ENCODE measurements at places on chromosomes 11 and 22.
A peak's percentile ranks its signal among the peaks of the same experiment; 100 is the strongest.

GRCh38 chr11:48073031-48073861, 92.9 kb downstream of the PTPRJ start:
- no peak for DNase-seq

DNA sequence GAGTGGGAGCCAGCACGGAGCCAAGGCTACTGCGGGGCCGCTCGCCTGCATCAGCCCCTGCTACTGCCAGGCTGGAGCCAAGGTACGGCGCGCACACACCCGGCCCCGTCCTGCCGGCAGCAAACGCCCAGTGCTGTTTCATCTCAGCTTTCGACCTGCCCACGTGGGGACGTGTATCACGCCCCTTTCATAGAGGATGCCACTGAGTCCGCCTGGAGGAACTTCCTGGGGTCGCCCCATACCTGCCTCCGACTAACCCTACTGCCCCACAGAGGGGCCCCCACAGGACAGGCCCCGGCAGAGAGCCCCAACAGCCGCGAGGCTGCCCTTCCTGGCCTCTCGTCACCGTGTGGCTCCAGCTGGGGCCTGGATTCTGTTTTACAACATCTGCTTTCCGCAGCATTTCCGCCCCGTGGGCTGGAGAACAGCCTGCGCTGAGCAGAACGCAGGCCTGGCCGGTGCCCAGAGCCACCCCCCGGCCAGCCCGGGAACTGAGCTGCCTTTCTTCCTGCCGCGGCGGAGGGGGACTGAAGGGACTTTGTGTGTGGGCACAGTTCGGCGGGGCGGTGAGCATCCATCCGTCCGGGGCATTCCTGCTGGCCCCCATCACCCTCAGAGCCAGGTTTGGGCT, 22.9 kb upstream of the ARHGAP8 start:
- DNase-seq = no peak

GRCh38 chr11:30313580-30313979, 9.3 kb upstream of the ARL14EP start:
- DNase-seq = no peak

DNA sequence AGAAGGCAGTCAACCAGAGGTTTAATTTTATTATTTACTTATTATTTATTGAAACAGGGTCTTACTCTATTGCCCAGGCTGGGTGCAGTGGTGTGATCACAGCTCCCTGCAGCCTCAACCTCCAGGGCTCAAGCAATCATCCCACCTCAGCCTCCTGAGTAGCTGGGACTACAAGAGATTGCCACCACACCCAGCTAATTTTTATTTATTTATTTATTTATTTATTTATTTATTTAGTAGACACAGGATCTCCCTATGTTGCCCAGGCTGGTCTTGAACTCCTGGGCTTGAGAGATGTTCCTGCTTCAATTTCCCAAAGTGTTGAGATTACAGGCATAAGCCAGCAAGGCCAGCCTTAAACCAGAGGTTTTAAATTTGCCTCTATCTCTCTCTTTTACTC, 83.1 kb downstream of the RCN1 start:
- no peak for DNase-seq

GRCh38 chr11:92349486-92350156, 125.0 kb downstream of the FAT3 start:
- DNase-seq = no peak

DNA sequence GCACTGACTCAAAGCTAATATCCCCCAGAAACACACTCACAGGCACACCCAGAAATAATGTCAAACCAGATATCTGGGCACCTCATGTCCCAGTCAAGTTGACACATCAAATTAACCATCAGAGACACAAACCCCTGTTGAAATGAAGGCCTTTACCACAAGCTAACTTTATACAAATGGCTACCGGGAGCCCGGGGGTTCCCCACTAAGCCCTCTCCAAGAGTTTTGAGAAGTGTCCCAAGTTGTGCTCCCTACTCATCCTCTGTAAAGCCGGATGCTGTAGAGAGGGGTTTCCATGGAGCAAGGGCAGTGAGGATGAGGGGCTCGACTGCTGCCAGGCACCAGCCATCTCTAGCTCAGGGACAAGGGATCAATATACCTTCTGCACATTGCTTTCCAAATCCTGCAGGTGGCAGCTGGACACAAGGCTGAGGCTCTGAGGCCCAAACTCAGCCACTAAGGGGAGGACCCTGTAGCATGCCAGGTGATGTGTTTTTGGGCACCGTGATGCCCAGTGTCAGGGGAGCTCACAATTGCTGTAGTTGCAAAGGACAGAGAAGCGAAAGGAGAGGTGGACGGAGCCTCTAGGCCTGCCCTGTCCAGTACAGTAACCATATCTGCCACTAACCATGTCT, 145.7 kb downstream of the TTC17 start:
- peak; percentile 13 for DNase-seq

DNA sequence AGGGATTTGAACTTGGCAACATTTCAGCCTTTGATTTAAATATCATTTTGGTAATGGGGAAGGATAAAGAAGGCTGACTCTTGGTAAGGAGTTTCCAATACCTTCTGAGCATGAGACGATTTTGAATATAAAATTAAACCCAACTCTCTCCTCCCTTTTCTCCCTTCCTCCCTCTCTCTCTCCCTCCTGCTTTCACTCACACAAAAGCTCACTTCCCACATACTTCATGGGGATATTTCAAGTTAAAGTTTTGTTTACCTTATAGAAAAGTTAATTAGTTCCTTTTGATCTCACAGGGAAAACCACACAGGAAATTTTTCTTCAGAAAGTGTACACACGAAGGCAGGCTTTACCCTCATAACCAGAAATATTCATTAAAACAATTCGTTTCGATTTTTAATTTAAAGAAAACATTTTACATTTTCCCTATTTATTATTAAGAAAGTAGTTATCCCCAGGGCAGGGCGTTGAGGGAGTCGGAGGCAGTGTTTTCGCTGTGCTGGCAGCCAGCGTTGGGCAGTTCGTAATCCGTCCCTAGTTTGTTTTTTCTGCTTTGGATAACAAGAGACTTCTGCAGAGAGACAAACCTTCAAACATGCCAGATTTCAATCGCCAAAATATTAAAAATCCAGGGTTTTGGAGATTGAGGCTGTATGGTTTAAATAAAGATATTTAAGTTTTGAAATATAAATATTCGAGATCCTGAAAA, 25.3 kb upstream of the ALX4 start:
- DNase-seq = no peak

DNA sequence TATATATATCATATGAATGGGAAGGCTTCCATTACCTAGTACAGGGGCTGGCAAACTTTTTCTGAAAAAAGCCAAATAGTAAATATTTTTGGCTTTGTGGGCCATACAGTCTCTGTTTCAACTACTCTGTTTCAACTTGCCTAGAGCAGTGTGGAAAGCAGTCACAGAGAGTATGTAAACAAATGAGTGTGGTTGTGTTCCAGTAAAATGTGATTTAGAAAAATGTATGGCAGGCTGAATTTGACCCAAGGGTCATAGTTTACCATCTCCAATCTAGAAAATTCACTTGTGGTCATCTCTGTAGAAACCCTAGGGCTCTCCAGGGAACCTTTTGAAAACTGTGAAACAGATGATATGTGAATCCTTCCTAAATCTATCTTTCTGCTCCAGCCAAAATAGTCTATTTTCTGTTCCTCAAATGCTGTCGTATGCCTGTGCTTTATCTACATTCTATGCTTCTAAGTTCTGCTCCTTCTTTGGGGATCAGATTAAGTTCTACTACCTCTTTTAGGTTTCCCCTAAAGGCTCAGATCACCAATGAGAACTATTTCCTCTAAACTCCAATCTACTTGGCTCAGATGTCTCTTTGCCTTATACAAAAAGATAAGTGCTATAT, 356.2 kb downstream of the METTL15 start:
- no peak for DNase-seq

DNA sequence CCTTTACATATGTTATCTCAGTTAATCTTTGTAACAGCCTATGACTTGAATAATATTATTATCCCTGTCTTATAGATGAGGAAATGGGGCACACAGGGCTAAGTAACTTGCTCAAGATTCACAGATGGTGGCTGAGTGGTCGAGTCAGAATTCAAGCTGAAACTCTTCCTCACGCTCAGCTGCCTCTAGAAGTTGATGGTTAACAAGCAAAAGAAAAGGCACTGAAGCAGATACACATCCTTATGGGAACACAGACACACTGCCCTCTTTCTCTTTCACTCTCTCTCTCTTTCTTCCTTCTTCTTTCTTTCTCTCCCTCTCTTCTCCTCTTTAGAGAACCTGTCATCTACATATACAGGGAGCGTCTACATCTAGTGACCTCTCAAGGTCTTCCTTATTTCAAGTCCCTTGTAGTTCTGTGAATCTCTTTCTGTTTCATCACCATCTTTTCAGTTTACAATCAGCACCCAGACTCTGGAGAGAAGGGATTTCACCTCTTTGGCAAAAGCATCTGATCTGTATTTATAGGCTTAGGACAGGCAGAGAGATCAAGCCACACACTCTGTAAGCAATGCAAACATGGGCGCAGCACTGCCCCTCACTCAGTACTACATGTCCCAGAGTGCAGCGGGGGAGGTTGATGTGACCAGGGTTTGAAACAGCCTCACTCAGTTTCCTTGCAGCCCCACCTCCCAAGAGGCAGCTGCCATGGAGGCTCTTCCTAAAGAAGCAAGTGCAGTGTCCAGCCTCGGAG, 75.7 kb downstream of the GRAMD1B start:
- no peak for DNase-seq

- no peak for DNase-seq
Observed at GRCh38 chr11:60750911-60751310, 5.8 kb upstream of the MS4A15 start.

DNA sequence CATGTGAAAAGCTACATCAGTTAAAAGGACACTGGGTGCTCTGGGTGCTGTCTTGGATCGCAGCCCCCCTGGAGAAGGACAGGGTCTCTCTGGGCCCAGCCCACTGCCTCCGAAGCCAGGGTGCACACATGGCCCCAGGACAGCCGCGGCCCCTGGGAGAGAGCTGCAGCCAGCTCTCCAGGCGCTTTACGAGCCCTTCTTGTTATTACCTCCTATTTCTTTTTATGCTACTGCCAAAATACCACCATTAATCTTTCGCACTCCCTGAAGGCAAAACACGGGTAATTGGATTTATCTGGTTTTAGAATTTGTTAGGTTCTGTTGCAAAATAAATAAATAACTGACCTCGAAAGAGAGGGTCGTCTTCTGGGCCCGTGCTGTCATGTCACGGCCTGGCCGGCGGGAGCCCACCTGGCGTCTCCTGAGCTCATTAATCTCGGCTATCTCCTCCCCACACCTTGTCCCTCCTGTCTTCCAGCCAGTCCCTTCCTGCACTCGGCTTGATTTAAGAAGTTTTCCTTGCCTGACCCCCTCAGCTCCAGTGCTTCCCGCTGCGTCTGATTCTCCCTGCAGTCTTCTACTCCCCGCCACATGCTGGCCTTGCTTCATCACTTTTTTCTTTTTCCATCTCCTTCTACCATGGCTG, 611.7 kb downstream of the OPCML start:
- DNase-seq = no peak

DNA sequence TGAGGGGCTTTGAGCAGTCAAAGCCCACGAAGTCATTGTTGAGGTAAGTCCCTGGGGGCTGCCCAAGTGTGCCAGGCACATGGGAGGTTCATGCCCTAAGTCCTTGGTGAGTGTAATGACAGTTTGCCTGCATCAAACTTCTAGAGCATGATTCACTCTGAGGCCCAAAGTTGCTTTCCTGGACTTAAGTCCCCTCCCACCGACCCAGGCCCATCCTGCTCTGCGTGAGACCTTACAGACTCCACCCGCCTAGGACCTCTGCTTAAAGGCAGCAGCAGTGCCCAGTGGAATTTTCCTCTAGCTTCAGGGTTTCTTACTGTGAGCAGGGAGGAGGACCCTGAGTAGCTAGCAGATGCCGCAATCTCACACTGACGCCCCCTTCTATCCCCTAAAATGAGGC, 5.7 kb upstream of the PVALB start:
- DNase-seq = no peak

GRCh38 chr22:31122532-31123291, at the start of gene INPP5J:
INPP5J (plus strand) TSS chr22:31122966; CDS start chr22:31123015, 49 bp downstream.
- DNase-seq = no peak

GRCh38 chr22:47139013-47139789, 376.8 kb downstream of the TBC1D22A start:
- no peak for DNase-seq

GRCh38 chr11:65579291-65579690, 3.4 kb downstream of the EHBP1L1 start:
- no peak for DNase-seq

DNA sequence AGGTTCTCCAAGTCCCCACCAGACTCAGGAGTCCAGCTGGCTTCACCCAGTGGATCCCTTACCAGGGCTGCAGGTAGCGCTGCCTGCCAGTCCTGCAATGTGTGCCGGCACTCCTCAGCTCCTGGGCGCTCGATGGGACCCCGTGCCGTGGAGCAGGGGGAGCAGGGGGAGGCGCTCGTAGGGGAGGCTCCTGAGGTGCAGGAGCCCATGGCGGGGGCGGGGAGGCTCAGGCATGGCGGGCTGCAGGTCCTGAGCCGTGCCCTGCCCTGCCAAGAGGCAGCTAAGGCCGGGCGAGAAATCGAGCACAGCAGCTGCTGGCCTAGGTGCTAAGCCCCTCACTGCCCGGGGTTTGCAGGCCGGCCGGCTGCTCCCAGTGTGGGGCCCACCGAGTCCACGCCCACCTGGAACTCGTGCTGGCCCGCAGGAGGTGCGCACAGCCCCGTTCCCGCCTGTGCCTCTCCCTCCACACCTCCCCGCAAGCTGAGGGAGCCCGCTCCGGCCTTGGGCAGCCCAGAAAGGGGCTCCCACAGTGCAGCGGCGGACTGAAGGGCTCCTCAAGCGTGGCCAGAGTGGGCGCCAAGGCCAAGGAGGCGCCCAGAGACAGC, 792.9 kb upstream of the CCDC179 start:
- no peak for DNase-seq

GRCh38 chr11:111555255-111555654, 14.7 kb downstream of the LAYN start:
- DNase-seq = no peak

DNA sequence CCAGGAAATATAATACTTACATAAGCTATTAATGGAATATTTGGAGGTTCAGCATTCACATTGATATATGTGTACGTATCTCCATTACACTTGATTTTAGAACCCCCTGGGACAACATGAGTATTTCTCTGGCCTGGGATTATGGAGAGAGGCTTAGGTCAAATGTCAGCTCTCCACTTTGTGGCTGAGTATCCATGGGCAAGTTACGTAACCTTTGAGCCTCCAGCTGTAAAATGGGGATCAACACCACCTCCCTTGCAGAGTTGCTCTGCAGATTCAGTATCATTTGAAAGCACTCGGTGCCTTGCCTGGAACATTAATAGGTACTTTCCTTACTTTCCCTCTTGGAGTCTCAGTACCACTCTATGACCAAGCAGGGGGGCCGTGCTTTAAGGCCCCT, 33.2 kb downstream of the C22orf31 start:
- no peak for DNase-seq

- DNase-seq = no peak
Observed at GRCh38 chr11:120037111-120037510, 100.8 kb downstream of the TRIM29 start.

- DNase-seq = no peak
Observed at GRCh38 chr11:29163231-29163630, 853.6 kb downstream of the KCNA4 start.

All from MG63 (cell line).